A549 treated with AZD2906 at 1 μM for 4 hours (cell line): ENCODE measurements at places on chromosomes 4 and X. TPM values are rescaled to one million over a fixed set of nuclear protein-coding genes. Genes with fewer than 3 reads are reported as not detected.

The TRMT10A gene
- total RNA-seq: 3.4 to 4.9 TPM (median 3.5 TPM) in 5 replicates

The IL1RAPL1 gene
- not detected in 5 replicates for total RNA-seq

The AFP gene
- 1.6 to 5.0 TPM (median 2.0 TPM) in 5 replicates for total RNA-seq

The TMSB15B gene
- total RNA-seq: 5.0 to 7.5 TPM (median 5.9 TPM) in 5 replicates
